Aortic smooth muscle cell (primary cell): ENCODE measurements at places on chromosomes 1 and 21. TPM values are rescaled to one million over a fixed set of nuclear protein-coding genes. Genes with fewer than 3 reads are reported as not detected.

PCAT6 gene
- total RNA-seq: 0.25 TPM in 1 of 2 replicates, not detected in the other

RGS4 gene
- total RNA-seq: 628 and 1,199 TPM in 2 replicates

SPRR3 gene
- not detected in 2 replicates for total RNA-seq

ATP1A4 gene
- total RNA-seq: not detected in 2 replicates

MAP10 gene
- total RNA-seq: 0.66 and 0.93 TPM in 2 replicates

OR10R2 gene
- total RNA-seq: not detected in 2 replicates

ST6GALNAC3 gene
- 0.44 and 0.92 TPM in 2 replicates for total RNA-seq

TFF2 gene
- total RNA-seq: not detected in 2 replicates

HENMT1 gene
- 2.6 and 2.7 TPM in 2 replicates for total RNA-seq

CORT gene
- total RNA-seq: 0.12 and 0.13 TPM in 2 replicates

OR2M3 gene
- total RNA-seq: not detected in 2 replicates

RSPO1 gene
- total RNA-seq: 0.06 TPM in 1 of 2 replicates, not detected in the other

SMCP gene
- not detected in 2 replicates for total RNA-seq

ARHGEF19 gene
- 1.2 and 2.2 TPM in 2 replicates for total RNA-seq

VHLL gene
- total RNA-seq: 0.26 TPM in 1 of 2 replicates, not detected in the other
